Neural progenitor cell (in vitro differentiated cells): ENCODE measurements at places on chromosomes 7 and 10. TPM values are rescaled to one million over a fixed set of nuclear protein-coding genes. Genes with fewer than 3 reads are reported as not detected.

Gene FOXI2
- total RNA-seq = not detected in 2 replicates

Gene AGMO
- 0.30 and 0.59 TPM in 2 replicates for total RNA-seq

DNA sequence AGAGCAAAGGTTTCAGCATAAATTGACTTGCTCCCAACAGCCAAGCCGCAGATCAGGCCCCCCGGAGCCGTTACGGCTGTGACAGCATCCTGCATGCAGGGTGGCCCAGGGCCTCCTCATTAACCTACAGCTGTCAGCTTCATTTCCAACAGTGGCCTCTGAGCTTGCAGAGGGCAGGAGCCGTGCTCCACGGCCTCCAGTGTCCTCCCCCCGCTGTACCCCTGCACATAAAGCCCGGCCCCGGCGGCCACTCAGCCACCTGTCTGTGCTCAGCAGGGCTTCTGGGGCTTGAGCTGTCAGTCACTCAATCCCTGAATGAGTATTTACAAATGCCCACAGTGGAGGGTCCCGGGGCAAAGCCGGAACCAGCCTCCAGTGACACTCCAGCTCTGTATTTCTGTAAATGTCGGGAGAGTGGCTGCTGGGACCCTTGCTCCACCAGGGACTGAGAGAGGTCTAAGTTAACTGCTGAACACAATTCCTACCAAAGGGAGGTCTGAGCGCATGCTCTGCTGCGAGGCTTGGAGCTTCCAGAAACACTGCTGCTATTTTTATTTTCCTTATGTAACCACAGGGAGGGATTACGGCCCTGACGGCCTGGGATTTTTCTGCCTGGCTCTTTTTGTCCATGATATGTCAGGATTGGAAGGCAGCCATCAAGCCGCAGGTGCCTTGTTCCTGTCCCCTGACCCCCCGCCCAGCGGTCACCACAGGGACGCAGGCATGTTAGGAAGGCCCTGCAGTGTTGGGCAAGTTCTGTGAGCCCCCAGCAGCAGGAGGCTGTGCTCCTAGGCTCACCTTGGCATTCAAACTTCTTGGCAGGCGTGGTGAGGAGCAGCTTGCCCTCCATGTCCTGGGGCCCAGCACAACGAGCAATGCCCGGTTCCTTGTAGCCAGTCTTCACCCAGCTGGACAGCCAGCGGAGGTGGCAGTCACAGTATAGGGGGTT is 165.0 kb downstream of the SLIT1 start:
- no peaks in the 10 kb centered on the region for H3K36me3 ChIP-seq
- peak overlapping the region; percentile 77 for H3K27ac ChIP-seq
- H3K4me1 ChIP-seq = peaks cover 38% of the 10 kb centered on the region

GRCh38 chr10:63267414-63268148 is 134.5 kb downstream of the NRBF2 start:
- no peaks in the 10 kb centered on the region for H3K27me3 ChIP-seq
- H3K36me3 ChIP-seq = no peaks in the 10 kb centered on the region
- H3K4me3 ChIP-seq = peak overlapping the region; percentile 68
- H3K4me1 ChIP-seq = peaks cover 29% of the 10 kb centered on the region
- peak overlapping the region; percentile 95 for H3K27ac ChIP-seq

DNA sequence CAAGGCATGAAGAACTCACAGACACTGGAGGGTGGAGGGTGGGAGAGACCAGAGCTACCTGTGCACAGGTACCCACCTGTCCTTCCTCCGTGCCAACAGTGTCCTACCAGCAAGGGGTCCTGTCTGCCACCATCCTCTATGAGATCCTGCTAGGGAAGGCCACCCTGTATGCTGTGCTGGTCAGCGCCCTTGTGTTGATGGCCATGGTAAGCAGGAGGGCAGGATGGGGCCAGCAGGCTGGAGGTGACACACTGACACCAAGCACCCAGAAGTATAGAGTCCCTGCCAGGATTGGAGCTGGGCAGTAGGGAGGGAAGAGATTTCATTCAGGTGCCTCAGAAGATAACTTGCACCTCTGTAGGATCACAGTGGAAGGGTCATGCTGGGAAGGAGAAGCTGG is 21.8 kb downstream of the PRSS2 start:
- peaks cover 38% of the 10 kb centered on the region for H3K27me3 ChIP-seq
- H3K4me1 ChIP-seq = peaks cover 8% of the 10 kb centered on the region
- H3K36me3 ChIP-seq = no peaks in the 10 kb centered on the region
- H3K27ac ChIP-seq = no peak overlapping the region
- no peak overlapping the region for H3K4me3 ChIP-seq
- DNase-seq = no peak

DNA sequence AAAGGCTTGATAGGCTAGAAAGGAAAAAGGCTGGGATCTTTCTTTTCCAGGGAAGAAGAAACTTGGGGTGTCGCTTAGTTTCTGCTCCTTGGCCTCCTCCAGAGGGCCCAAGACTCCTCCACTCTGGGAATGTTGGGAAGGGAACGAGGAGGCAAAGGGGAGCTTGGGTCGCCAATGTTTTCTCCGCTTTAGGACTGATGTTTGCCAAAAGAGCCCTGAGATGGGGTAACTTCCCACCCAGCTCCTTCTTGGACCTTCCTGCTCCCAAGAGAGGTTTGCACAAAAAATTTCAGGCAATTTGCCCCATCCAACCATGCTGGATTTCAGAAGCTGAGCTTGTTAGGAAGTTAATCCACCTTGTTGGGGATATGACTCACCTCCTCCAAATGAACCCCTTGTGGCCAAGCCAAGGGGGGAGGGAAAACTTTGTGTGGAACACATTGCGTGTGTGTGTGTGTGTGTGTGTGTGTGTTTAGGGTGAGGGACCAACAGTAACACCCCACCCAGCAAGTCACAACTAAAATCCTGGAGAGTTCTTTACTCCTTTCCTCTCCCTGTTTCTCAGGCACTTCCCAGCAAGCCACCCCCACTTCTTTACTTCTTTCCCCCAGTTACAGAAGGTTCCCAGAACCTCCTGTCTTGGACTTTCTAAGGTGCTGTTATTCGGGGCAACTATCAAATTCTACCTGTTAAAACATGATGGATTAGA is 8.7 kb upstream of the HOXA2 start:
- no peak overlapping the region for H3K4me3 ChIP-seq
- H3K27me3 ChIP-seq = peaks cover 100% of the 10 kb centered on the region
- DNase-seq = no peak
- no peaks in the 10 kb centered on the region for H3K4me1 ChIP-seq
- no peak overlapping the region for H3K27ac ChIP-seq

- H3K4me1 ChIP-seq = no peaks in the 10 kb centered on the region
- H3K27me3 ChIP-seq = no peaks in the 10 kb centered on the region
- no peak overlapping the region for H3K4me3 ChIP-seq
- H3K27ac ChIP-seq = no peak overlapping the region
- H3K36me3 ChIP-seq = no peaks in the 10 kb centered on the region
Observed at GRCh38 chr7:138008588-138009349, 6.9 kb upstream of the CREB3L2 start.

DNA sequence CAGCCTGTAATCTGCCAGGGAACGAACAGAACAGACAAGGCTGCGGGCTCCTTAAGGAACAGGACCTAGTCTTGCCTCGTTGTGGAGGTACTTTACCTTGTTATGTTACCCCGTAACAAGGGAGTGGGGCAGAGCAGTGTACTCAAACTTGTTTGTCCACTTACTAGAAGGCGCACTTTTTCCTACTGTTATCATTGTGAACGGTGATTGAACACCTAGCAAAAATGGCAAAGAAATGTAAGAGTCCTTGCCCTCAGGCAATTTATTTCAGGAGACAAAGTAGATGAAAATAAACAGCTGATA is 620 bp upstream of the IMPDH1 start:
- H3K4me1 ChIP-seq = peaks cover 26% of the 10 kb centered on the region
- DNase-seq = no peak
- peaks cover 95% of the 10 kb centered on the region for H3K27me3 ChIP-seq
- H3K4me3 ChIP-seq = peak overlapping the region; percentile 65
- H3K36me3 ChIP-seq = no peaks in the 10 kb centered on the region
- H3K27ac ChIP-seq = no peak overlapping the region

- H3K4me1 ChIP-seq = no peaks in the 10 kb centered on the region
- no peak overlapping the region for H3K4me3 ChIP-seq
- no peaks in the 10 kb centered on the region for H3K36me3 ChIP-seq
Observed at GRCh38 chr10:7738536-7739407, 35.7 kb downstream of the ITIH2 start.

- H3K36me3 ChIP-seq = no peaks in the 10 kb centered on the region
- H3K27me3 ChIP-seq = no peaks in the 10 kb centered on the region
- no peak overlapping the region for H3K27ac ChIP-seq
- no peak overlapping the region for H3K4me3 ChIP-seq
- DNase-seq = no peak
- no peaks in the 10 kb centered on the region for H3K4me1 ChIP-seq
Observed at GRCh38 chr10:7704071-7705016, 1.2 kb downstream of the ITIH2 start.

GRCh38 chr10:117885206-117885829 is 161.4 kb downstream of the RAB11FIP2 start:
- H3K27ac ChIP-seq = no peak overlapping the region
- peaks cover 28% of the 10 kb centered on the region for H3K4me1 ChIP-seq
- peak; percentile 20 for DNase-seq
- H3K36me3 ChIP-seq = no peaks in the 10 kb centered on the region

DNA sequence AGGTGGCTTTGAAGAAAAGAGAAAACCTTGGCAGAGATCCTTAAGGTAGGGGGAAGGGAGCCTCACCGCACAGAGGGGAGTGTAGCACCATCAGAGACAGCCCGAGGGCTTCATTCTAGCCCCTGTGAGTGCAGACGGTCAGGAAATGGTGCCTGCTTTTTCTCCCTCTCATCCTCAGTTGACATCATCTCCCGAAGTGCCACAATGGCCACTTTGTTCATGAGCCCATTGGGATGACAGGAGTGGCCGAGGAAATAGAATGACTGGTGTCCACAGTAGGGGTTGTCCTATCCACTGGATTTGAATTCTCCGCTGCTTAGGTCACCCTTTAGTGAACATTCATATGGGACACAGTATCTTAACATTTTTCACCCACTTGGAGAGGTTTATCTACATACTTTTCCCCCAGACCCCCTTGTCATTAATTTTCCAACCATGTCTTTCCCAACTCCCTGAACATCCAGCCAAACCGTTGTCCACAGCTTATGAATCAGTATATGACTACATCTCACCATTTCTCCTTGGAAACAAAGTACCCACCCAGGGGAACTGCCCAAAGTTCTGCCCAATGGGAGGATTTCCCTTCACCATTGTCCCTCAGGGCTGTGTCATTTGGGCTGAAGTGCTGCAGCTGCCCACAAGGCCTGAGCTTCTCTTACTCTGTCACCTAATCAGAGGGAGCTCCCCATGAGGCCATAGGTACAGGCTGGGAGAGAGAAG is 108.8 kb downstream of the ADCY1 start:
- no peak overlapping the region for H3K4me3 ChIP-seq
- H3K36me3 ChIP-seq = no peaks in the 10 kb centered on the region
- H3K27ac ChIP-seq = no peak overlapping the region
- H3K4me1 ChIP-seq = no peaks in the 10 kb centered on the region
- no peak for DNase-seq

DNA sequence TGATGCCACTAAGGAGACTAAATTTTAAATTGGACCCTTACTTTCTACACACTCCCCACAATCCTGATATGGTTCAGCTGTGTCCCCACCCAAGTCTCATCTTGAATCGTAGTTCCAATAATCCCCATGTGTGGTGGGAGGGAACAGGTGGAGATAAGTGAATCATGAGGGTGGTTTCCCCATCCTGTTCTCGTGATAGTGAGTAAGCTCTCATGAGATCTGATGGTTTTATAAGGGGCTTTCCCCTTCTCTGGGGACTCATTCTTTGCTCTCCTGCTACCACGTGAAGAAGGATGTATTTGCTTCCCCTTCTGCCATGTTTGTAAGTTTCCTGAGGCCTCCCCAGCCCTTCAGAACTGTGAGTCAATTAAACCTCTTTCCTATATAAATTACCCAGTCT is 18.4 kb upstream of the BET1 start:
- no peaks in the 10 kb centered on the region for H3K27me3 ChIP-seq
- no peak for DNase-seq
- no peaks in the 10 kb centered on the region for H3K4me1 ChIP-seq
- no peak overlapping the region for H3K4me3 ChIP-seq
- no peak overlapping the region for H3K27ac ChIP-seq
